Activated CD8-positive, alpha-beta memory T cell treated with anti-CD3 and anti-CD28 coated beads, Interleukin-2, amount 50 U/mL, for 48 hours (primary cell): ENCODE measurements at places on chromosomes 13 and 19.

- no peak for DNase-seq
Measured at GRCh38 chr13:44148159-44148914, 225.3 kb upstream of the SERP2 start.

DNA sequence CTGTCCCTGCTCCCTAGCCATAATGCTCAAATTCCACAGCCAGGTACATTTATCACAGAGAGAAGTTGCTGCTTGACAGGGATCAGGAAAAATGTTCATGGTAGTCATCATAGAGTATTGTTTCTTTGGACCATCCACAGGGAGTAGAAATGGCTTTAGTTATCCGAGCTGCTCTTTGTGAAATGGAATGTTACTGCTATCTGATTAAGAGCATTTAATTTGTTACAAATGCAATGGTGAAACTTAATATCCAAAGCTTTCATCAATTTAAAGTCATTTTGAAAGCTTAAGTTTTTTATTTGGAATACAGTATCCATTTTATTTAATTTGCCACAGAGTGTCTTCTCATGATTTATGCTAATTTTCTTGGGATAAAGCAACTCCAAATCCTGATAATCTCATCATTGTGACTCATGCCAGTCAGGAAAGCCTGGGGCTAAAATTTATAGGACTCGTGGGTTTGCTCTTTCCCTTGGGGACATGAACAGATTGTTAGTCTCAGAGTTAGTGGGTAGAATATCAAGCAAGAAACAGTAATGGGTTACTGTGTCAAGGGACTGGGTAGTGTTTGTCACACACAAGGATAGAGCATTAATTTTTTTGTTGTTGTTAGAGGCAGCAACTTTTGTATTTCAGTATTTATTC is 59.8 kb downstream of the SCEL start:
- DNase-seq = no peak

GRCh38 chr13:84641491-84641890 is 759.2 kb upstream of the SLITRK1 start:
- no peak for DNase-seq

- no peak for DNase-seq
Measured at GRCh38 chr13:23622985-23623384, 52.8 kb downstream of the TNFRSF19 start.

- no peak for DNase-seq
Measured at GRCh38 chr19:7740682-7741054, 6.7 kb downstream of the CD209 start.

DNA sequence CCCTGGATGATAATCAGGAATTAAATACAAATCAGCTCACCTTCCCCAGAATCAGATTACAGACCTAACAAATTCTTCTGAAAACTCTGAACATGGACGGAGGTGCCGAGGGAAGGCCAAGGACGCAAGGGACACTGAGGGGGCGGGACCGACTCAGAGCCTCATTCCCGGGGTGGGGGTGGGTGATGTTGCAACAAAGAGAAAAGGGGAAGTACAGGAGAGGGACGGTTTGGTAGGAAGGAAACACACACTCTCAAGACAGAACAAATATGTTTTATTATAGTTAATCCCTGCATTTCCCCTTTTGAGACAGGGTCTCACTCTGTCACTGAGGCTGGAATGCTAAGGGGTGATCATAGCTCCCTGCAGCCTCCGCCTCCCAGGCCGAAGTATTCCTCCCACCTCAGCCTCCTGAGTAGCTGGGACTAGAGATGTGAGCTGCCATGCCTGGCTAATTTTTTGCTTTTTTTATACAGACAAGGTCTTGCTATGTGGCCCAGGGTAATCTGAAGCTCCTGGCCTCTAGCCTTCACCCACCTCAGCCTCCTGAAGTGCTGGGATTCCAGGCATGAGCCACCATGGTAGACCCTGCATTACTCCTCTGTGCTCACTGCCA is 786 bp upstream of the LILRA2 start:
- DNase-seq = no peak

DNA sequence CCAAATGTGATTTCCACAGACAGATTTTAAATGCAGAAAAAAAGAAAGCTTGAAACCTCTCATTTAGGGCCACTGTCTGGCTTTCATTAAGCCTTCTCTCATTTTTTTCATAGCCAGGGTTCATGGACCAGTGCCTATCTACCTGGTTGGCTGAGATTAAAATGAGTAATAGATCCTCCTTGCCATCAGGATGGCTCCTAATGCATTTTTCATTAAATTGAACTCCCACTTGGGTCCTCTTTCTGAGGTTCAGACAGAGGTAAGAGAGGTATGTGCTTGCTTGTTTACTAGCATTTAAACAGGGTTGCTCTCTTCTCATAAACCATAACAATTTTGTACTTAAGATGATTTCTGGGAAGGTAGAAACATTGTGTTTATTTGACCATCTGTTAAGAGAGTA is 473.0 kb downstream of the TBC1D4 start:
- DNase-seq = no peak

GRCh38 chr19:14320253-14320652 is 61.0 kb upstream of the ADGRE5 start:
- no peak for DNase-seq

GRCh38 chr19:22893855-22894270 is 61.8 kb downstream of the ZNF723 start:
- DNase-seq = no peak

GRCh38 chr13:104592545-104593250 is 1526.5 kb upstream of the SLC10A2 start:
- no peak for DNase-seq

DNA sequence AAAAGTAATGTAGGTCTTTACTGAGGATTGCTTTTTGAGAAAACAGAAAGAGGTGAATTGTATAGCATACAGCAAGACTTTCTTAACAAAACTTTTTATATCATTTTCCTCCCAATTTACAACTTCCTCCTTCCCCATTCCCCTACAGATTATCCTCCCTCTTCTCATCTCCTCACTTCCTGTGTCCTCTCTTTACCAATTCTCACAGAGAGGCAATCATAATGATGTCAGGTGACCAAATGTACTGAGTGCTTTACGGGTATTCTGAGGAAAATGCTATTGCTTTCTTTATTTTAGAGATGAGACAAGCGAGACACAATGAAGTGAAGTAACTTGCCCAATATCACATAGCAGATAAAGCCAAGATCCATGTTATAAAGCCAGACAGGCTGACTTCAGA is 1.7 kb upstream of the MTMR6 start:
- DNase-seq = no peak

GRCh38 chr13:83162493-83162892 is 719.8 kb downstream of the SLITRK1 start:
- no peak for DNase-seq
